K562 (cell line): ENCODE measurements at places on chromosomes 6 and 20. TPM values are rescaled to one million over a fixed set of nuclear protein-coding genes. Genes with fewer than 3 reads are reported as not detected.

GRCh38 chr6:148888856-148889255, 142.0 kb downstream of the UST start:
- DNase-seq, result no peak
- no peaks in the 10 kb centered on the region for H3K4me1 ChIP-seq
- no peak overlapping the region for H3K4me3 ChIP-seq
- peaks cover 14% of the 10 kb centered on the region for H3K27me3 ChIP-seq

GRCh38 chr6:47595785-47596184, 102.6 kb upstream of the ADGRF4 start:
- H3K4me3 ChIP-seq, result no peak overlapping the region
- no peak overlapping the region for H3K27ac ChIP-seq
- H3K36me3 ChIP-seq, result peaks cover 84% of the 10 kb centered on the region
- H3K4me1 ChIP-seq, result no peaks in the 10 kb centered on the region
- DNase-seq, result no peak

HLA-DOA gene
- polyA plus RNA-seq, result not detected in 2 replicates

FKBP1A gene
- 193 and 223 TPM in 2 replicates for polyA plus RNA-seq

DNA sequence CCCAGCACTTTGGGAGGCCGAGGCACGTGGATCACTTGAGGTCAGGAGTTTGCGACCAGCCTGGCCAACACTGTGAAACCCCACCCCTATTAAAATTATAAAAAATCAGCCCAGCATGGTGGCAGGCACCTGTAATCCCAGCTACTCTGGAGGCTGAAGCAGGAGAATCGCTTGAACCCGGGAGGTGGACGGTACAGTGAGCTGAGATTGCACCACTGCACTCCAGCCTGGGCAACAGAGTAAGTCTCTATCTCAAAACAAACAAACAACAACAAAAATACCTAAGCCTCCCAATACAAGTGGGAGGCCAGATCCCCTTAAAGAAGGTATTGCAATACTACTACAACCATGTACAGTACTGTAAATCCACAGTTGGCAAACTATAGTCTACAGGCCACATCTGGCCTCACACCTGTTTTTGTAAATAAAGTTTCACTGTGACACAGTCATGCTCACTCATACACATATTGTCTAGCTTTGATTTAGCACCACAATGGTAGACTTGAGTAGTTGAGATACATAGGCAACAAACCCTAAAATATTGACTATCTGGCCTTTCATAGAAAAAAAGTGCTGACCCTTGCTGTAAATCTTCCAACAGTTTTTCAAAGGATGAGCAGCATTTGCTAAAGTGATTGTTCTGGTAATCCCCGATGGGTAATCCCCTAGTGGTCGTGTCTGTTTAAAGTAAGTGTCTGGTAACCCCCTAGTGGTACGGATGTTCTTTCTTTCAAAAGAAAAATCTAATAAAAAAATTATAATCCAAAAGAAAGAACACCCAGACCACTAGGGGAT, 202.0 kb downstream of the RNGTT start:
- no peaks in the 10 kb centered on the region for H3K36me3 ChIP-seq
- H3K4me1 ChIP-seq, result 0 out of 3 replicates have a peak, but pooled peaks cover 2% of the 10 kb centered on the region
- no peak for DNase-seq
- no peaks in the 10 kb centered on the region for H3K27me3 ChIP-seq
- H3K27ac ChIP-seq, result no peak overlapping the region

GMNN gene
- 199 and 254 TPM in 2 replicates for polyA plus RNA-seq

MRAP2 gene
- polyA plus RNA-seq, result 8.0 and 9.3 TPM in 2 replicates

ARG1 gene
- 0.07 TPM in 1 of 2 replicates, not detected in the other for polyA plus RNA-seq

DNA sequence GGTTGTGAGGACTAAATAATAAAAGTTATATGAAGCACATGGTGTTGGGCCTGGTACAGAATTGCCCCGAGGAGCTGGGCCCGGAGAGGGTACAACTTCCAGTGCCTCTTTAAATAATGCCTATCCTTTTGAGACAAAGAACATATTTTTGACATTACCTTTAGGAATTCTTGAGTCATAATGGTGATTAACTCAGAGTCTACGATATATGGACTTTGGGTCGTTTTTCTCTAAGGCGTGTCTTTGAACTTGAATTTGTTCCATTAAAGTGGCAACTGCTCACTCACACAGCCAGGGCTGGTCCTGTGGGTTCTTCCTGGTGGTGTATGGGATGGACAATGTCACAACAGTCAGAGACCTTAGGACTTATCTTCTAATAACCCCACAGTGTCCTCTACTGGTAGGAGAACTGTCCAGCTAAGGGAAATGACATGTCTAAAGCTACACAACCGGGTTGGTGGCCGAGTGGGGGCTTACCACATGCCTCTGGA, 106.5 kb downstream of the CDC5L start:
- H3K27ac ChIP-seq, result no peak overlapping the region
- no peaks in the 10 kb centered on the region for H3K36me3 ChIP-seq
- peak; percentile 75 for DNase-seq
- no peak overlapping the region for H3K4me3 ChIP-seq
- H3K27me3 ChIP-seq, result peaks cover 53% of the 10 kb centered on the region
- no peaks in the 10 kb centered on the region; the same call in 1 of the 2 replicates for H3K4me1 ChIP-seq

- no peaks in the 10 kb centered on the region for H3K36me3 ChIP-seq
- H3K27me3 ChIP-seq, result peaks cover 19% of the 10 kb centered on the region
- peaks cover 41% of the 10 kb centered on the region for H3K4me1 ChIP-seq
- H3K27ac ChIP-seq, result no peak overlapping the region
Observed at GRCh38 chr6:45420909-45421708, 43.4 kb upstream of the SUPT3H start.

C20orf144 gene
- polyA plus RNA-seq, result 0.16 and 0.23 TPM in 2 replicates

DNA sequence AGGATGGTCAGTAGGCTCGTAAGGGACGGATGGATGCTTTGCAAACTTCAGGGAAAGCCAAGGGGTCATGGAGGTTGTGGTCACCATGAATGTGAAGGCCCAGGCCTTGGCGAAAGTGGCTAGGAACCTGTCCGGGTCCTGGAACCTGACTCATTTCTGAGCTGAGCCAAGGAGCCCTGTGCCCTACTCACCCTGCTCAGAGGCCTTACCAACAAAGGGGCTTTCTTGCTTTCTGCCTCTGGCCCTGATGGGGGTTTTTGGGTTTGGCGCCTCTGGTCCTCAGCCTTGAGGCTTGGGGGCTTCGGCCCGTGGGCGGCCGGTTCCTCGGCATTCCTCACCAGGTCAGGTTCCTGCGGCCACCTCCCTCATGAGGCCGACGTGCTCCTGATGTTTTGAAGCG, 155.1 kb downstream of the DTNBP1 start:
- peaks cover 89% of the 10 kb centered on the region for H3K36me3 ChIP-seq
- no peak overlapping the region for H3K4me3 ChIP-seq
- H3K27ac ChIP-seq, result peak overlapping the region; percentile 95; the same call in 1 of the 3 replicates
- H3K4me1 ChIP-seq, result peaks cover 24% of the 10 kb centered on the region

ECT2L gene
- not detected in 2 replicates for polyA plus RNA-seq

GRCh38 chr6:167212713-167213005, 54.9 kb upstream of the GPR31 start:
- peaks cover 39% of the 10 kb centered on the region for H3K27me3 ChIP-seq
- no peak overlapping the region for H3K4me3 ChIP-seq
- DNase-seq, result no peak
- no peaks in the 10 kb centered on the region for H3K36me3 ChIP-seq

DNA sequence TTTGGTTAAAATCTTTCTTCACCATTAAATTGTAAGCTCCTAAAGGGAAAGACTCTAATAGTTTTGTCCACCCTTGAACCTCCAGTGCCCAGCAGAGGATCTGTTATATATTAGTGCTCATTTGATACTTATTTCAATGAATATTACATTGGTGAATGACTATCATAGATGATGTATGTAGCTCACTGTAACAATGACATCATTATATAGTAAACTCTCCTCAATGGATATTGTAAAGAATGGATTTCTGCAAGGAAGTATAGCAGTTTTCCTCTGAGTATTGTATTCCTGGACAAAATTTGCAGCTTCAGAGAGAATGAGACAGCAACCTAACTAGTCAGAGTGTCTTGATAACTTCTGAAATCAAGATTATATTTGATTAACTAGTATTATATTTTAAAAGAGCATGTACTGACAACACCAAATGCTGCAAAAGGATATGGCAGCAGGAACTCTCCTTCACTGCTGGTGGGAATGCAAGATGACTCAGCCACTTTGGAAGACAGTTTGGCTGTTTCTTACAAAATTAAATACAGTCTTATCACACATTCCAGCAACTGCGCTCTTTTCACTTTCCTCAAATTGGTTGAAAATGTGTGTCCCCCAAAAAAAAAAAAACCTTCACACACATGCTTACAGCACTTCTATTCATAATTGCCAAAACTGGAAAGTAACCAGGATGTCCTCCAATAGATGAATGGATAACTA, 189.8 kb upstream of the OPRM1 start:
- H3K27ac ChIP-seq, result no peak overlapping the region
- H3K4me1 ChIP-seq, result no peaks in the 10 kb centered on the region
- H3K4me3 ChIP-seq, result no peak overlapping the region
- H3K36me3 ChIP-seq, result no peaks in the 10 kb centered on the region
- no peaks in the 10 kb centered on the region for H3K27me3 ChIP-seq

CFB gene
- polyA plus RNA-seq, result 0.16 TPM in 1 of 2 replicates, not detected in the other

DNA sequence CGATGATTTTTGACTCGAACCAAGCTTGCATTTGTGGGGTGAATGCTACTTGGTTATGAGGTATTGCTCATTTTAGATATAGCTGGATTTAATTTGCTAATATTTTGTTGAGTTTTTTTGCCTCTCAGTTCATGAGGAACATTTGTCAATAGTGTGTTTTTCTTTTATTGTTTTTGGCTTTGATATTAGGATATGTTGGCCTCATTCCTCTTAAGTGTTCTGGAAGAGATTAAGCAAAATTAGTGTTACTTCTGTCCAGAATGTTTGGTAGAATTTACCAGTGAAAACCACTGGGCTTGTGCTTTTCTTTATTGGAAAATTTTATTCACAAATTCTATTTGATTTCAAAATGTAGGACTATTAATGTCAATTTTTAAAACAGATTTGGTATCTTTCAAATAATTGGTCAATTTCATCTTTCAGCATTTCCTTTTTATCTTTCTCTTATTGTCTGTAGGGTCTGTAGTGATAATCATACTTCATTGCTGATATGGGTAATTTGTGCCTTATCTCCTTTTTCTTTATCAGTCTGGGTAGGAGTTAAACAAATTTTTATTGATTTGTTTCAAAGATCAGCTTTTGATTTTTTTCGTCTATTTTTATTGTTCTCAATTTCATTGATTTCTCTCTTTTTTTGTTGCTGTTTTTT, 14.1 kb downstream of the AIG1 start:
- H3K27ac ChIP-seq, result no peak overlapping the region
- no peak overlapping the region for H3K4me3 ChIP-seq
- DNase-seq, result no peak
- no peaks in the 10 kb centered on the region for H3K27me3 ChIP-seq

GRCh38 chr6:51249798-51250197, 431.1 kb downstream of the TFAP2B start:
- no peak overlapping the region for H3K27ac ChIP-seq
- no peak overlapping the region for H3K4me3 ChIP-seq
- no peaks in the 10 kb centered on the region for H3K27me3 ChIP-seq
- no peak for DNase-seq
- no peaks in the 10 kb centered on the region for H3K36me3 ChIP-seq

- H3K27me3 ChIP-seq, result no peaks in the 10 kb centered on the region
- H3K4me1 ChIP-seq, result no peaks in the 10 kb centered on the region
- H3K27ac ChIP-seq, result no peak overlapping the region
- H3K4me3 ChIP-seq, result no peak overlapping the region
Observed at GRCh38 chr6:140636908-140637402, 1262.5 kb upstream of the CITED2 start.

- no peak for DNase-seq
- peaks cover 36% of the 10 kb centered on the region for H3K36me3 ChIP-seq
- H3K4me3 ChIP-seq, result no peak overlapping the region
- H3K27ac ChIP-seq, result no peak overlapping the region
- no peaks in the 10 kb centered on the region for H3K27me3 ChIP-seq
Observed at GRCh38 chr6:12110523-12111362, 98.6 kb downstream of the HIVEP1 start.

DNA sequence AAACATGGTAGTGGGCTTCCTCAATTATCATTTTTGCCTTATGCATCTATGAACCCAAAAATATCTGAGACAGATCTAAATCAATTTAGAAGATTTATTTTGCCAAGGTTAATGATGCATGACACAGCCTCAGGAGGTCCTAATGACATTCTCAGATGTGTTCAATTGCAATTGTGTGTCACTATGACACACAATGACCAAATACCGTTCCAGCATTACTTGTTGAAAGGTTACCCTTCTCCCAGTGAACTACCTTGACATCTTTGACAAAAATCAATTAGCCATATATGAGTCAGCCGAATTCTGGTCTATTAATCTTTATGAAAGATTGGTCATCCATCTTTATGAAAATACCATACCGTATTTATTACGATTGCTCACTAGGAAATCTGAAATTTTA, 592.5 kb upstream of the GJE1 start:
- no peaks in the 10 kb centered on the region for H3K36me3 ChIP-seq
- DNase-seq, result no peak
- no peaks in the 10 kb centered on the region for H3K4me1 ChIP-seq
- no peak overlapping the region for H3K27ac ChIP-seq

DNA sequence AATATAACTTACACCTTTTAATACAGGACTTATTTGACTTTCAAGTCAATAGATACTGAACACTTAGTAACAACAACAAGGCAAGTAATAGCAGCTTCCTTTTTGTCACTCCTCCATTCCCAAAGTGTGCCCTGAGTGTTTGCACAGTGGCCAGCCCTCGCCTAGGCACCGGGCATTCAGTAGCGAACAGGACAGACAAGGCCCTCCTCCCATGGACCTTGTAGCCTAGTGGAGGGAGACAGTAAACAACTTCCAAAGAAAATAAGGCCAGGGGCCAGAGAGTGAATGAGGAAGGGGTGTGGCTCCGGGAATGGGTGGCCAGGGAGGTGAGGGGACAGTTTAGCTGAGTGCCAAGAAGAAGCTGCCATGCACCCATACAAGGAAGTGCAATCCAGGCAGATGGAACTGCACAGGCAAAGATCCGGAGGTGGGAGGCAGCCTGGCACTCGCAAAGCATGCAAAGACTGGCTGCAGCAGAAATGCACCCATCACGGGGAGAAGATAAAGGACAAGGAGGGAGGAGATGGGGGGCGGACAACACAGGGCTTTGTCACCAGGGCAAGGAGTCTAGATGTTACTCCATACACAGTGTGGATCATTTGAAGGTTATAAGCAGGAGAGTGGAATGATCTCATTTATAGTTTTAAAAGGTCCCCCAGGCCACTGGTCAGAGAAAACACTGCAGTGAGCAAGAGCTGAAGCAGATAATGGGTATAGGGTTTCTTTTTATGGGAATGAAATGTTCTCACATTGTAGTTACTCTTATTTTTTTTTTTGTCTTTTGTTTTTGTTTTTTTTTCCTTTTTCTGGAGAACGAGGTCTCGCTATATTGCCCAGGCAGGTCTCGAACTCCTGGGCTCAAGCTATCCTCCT, 32.2 kb downstream of the ATP9A start:
- no peak overlapping the region for H3K27ac ChIP-seq
- H3K4me1 ChIP-seq, result no peaks in the 10 kb centered on the region
- no peak for DNase-seq
- H3K27me3 ChIP-seq, result peaks cover 36% of the 10 kb centered on the region

FOXA2 gene
- 0.54 and 0.80 TPM in 2 replicates for polyA plus RNA-seq
